Stimulated activated CD8-positive, alpha-beta memory T cell treated with anti-CD3 and anti-CD28 coated beads, Interleukin-15, amount 100 ng/mL, for 48 hours (primary cell): ENCODE measurements at places on chromosomes 3 and 15.

DNA sequence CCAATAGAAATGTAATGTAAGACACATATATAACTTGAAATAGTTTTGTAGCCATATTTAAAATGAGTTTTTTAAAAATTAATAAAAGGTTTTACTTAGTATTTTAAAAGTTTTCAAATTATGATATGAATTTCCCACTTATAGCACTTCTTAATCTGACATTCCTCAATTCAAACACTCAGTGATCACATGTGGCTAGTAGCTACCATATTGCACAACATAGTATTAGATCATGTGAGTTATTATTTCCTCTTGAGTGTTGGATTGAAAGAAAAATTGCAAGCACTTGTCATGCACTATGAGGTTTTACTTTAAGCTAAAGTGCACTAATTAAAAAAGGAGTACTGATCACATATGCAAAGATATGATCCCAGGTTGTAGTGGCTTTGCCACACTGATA lies 453.4 kb upstream of the ROBO2 start:
- DNase-seq, result no peak

- no peak for DNase-seq
Observed at GRCh38 chr15:65634356-65634755, 12.6 kb downstream of the SLC24A1 start.

- no peak for DNase-seq
Observed at GRCh38 chr3:148062590-148062989, 635.1 kb upstream of the AGTR1 start.

DNA sequence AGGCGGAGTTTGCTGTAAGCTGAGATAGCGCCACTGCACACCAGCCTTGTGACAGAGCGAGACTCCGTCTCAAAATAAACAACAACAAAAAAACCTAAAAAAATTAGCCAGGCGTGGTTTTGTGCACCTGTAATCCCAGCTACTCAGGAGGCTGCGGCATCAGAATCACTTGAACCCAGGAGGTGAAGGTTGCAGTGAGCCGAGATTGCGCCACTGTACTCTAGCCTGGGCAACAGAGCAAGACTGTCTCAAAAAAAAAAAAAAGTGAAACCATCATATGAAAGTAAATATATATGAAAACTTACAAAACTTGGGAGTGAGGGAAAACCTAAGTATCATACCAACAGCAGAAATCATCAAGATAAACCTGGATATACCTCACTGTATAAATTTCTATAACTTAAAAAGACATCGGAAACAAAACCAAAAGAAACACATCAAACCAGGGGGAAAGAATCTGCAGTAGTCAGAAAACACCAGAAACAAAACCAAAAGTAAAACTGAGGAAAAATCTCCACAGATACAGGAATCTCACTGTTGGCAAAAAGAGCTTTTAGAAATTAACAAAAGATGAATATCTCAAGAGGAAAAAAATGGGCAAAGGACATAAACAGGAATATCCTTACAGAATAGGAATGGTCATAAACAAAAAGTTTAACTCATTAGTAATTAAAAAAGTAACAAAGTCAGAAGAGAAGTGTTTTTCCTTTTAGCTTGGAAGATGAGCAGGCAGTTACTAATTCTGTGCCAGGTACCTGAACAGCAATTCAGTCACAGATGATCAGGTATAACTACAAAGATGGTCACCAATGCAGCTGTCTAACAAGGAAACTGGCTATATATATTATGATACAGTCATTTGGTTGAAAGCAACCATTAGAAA lies 41.3 kb downstream of the ETV5 start:
- DNase-seq, result no peak

GRCh38 chr3:15377961-15378791 lies 45.8 kb upstream of the SH3BP5 start:
- DNase-seq, result peak; percentile 89

GRCh38 chr3:170910542-170910941 lies 2.1 kb upstream of the EIF5A2 start:
- no peak for DNase-seq

- no peak for DNase-seq
Observed at GRCh38 chr3:117074826-117075225, 365.2 kb downstream of the TUSC7 start.

GRCh38 chr15:95459273-95459672 lies 871.2 kb upstream of the NR2F2 start:
- DNase-seq, result no peak

- DNase-seq, result no peak
Observed at GRCh38 chr3:102125994-102126368, 276.7 kb downstream of the NFKBIZ start.

- no peak for DNase-seq
Observed at GRCh38 chr3:41239587-41239986, 40.3 kb downstream of the CTNNB1 start.

DNA sequence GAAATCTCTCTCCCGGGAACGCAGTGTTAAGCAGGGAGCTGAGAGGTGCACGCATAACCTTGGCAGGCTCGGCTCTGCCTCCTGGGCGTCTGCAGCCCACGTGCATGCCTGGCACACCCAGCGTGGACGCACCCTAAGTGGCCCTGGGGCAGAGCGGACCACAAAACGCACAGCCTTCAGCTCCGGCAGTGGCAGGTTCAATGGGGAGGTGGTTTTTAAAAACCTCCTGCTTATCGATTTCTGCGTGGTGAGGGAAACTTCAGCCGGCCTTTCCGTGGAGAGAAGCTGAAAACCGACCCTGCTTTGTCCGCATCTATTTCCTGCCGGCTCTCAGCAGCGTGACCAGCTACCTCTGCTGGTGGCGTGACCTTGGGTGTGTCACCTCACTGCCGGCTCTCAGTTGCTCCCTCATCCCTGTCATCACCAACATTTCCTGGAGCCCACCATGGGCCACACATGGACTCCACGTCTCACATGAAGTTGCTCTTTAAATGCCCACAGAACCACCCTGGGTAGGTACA lies 134.8 kb upstream of the MEF2A start:
- DNase-seq, result no peak
